ENCODE measurements at places on chromosomes 5 and 9.

GRCh38 chr9:70013598-70014196 is 30.0 kb upstream of the MAMDC2 start:
- DNase-seq = peak; percentile 49

DNA sequence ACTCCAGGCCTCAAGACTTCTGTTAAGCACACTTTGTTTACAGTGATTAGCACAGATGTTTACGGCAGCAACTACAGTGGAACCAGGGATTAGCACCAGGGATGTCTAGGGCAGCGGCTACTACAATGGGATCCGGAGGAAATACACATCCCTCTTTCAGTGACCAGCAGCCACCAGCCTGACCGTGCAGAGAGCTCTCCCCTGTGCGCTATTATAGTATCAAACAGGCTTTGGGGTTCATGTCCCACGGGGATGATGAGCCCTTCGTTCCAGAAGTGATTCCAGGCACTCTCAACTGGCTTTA is 21.5 kb downstream of the GFPT2 start:
- DNase-seq = no peak

GRCh38 chr5:16983972-16984371 is 47.9 kb upstream of the MYO10 start:
- no peak for DNase-seq

DNA sequence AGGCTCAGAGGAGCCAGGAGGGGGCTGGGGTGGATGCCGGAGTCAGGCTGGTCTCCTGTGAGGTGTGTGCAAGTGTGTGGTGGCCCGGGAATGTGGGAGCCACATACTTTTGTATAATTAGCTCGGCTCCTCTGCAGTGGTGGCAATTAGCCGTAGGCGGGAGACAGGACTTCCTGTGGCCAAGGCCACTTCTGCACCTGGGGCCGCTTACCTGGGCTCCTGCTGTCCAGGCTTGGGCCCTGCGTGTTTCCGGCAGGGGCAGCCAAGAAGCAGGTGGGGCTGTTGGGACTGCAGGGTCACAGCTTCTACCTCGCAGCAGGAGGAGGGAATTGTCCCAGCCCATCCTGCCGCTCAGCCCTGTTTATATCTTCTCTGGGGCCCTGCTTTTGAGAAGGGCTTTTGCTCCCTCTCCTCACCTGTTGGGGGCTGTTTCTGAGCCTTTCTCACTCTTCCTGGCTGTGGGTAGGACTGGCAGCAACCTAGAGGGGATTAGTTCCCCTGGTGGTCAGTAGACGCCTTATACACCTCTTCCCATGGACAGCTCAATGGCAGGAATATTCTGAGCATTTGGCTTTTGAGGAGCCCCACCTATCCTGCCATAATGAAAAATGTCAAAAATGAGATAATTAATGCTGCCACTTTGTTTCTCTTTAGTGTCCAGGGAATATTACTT is 145.4 kb upstream of the PITX1 start:
- peak; percentile 56 for DNase-seq

GRCh38 chr5:137450759-137451158 is 48.4 kb downstream of the SPOCK1 start:
- DNase-seq = no peak

DNA sequence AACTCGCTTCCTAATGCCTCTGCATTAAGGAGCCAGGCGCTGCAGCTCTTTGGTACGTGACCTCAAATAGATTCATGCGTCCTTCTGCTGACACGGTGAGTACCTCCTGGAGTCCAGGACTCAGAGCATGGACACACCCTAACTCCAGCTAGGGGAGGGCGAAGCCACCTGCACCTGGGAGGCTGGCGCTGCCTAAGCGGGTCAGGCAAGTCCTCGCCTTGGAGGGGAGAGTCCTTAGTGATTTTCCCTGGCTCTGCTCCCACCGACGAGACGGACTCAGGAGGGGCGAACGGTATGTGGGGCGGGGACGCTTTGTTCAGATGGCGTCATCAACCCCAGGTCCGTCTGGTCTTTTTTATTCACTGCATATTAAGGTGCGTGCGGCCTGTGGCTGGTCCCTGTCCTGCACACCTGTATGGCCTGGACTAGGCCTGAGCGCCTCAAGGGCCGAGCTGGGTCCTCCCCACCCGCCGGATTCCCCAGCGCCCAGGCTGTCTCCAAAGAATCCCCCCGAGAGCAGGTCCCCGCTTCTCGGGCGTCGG is 50.3 kb downstream of the NSUN2 start:
- DNase-seq = no peak

GRCh38 chr9:19231904-19232822 is 1.7 kb downstream of the DENND4C start:
- no peak for DNase-seq

- no peak for DNase-seq
These were observed 500.4 kb downstream of the TUSC1 start for GRCh38 chr9:25177858-25178257.

DNA sequence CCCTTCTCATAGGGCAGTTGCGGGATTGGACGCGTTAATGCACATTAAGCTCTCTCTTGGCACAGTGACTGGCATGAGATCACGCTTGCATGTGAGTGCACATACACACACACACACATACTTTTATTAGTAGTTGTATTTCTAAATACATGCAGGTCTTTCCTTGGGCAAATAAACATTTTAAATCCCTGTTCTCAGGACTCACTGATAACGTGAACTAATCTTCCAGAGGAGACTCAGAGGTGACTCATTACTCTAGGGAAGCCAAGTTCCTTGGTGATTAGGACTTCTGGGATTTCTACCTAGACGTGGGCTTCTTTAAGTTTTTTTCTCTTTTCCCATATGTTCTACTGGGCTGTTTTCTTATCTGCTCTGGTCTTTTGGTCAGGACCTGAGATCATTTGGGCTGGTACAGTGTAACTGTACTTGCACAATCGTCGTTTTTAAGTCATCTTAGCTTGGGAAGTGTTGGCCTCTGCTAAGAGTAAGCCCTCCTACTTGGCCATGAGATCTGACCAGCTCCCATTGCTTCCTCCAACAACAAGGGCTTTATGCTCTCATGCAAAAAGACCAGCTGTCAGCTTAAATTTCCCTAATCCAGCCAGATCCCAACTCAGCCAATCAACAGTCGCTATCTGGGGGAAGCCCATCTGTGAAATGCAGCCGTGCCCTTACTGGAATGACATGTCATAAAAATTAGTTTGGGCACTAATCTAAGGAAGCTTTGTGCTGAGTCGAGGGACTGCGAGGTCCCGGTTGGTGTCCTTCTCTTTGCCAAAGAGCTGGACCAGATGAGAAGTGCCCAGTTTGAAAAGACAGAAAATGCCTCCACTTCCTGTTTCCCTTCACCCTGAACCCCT is 176.4 kb upstream of the ANKRD55 start:
- DNase-seq = no peak

GRCh38 chr5:10708189-10708944 is 52.7 kb downstream of the DAP start:
- DNase-seq = no peak

GRCh38 chr5:178223828-178224335 is 8.7 kb downstream of the PHYKPL start:
- DNase-seq = no peak
